NCI-H2171 treated with DMSO at 0.1 percent for 48 hours (cell line): ENCODE measurements at places on chromosomes 12 and 14.

- DNase-seq = peak; percentile 59
Measured at GRCh38 chr14:64704743-64705380, 638 bp downstream of the PLEKHG3 start.

GRCh38 chr14:98161356-98161755, 1110.6 kb downstream of the BCL11B start:
- peak; percentile 43 for DNase-seq

DNA sequence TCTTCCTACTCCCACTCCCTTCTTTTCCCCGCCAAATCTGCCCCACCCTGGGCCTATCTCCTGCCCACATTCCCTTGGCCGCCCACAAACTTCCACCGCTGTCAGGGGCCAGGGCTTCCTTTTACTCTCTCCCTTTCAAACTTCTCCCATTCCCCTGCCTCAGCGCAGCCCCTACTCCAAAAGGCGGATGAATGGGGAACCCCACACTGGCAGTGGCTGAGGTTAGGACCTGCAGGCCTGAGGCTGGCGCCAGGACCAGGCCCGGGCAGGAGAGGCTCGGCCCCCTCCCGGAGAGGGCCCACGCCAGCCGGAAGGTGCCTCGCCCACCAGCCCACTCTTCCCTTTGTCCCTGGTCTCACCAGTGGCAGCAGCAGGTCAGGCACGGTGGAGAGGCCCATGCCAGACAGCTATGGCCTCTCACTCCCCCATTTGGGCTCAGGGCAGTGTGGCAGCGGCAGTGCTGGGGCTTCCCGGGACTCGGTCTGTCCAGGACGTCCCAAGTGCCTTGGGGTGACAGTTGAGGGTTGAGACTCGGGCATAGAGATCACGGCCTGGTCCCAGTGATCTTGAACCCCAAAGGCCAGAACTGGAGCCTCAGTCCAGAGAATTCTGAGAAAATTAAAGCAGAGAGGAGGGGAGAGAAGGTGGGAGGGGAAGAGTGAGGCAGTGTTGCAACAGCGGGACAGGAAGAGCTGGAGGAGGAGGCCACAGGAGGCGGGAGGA, at the start of gene TNFRSF1A:
Gene TNFRSF1A, minus strand, starts transcription at position 660 of the 723 bp plus-strand sequence. Its CDS starts 262 bp downstream, at position 398.
- no peak for DNase-seq

DNA sequence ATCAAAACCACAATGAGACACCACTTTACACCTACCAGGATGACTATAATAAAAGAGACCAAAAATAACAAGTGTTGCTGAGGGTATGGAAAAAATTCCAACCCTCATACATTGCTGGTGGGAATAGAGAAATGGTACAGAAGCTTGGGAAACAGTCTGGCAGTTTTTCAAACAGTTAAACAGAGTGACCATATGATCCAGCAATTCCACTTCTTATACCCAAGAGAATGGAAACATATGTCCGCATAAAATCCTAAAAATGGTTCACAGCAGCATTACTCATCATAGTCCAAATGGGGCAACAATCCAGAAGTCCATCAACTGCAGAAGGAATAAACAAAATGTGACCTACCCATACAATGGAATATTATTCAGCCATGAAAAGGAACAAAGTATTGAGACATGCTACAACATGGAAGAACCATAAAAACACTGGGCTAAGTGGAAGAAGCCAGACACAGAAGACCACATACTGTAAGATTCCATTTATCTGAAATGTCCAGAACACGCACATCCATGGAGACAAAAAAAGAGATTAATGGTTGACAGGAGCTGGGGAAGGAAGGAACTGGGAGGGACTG, 44.5 kb downstream of the CHGA start:
- DNase-seq = no peak

DNA sequence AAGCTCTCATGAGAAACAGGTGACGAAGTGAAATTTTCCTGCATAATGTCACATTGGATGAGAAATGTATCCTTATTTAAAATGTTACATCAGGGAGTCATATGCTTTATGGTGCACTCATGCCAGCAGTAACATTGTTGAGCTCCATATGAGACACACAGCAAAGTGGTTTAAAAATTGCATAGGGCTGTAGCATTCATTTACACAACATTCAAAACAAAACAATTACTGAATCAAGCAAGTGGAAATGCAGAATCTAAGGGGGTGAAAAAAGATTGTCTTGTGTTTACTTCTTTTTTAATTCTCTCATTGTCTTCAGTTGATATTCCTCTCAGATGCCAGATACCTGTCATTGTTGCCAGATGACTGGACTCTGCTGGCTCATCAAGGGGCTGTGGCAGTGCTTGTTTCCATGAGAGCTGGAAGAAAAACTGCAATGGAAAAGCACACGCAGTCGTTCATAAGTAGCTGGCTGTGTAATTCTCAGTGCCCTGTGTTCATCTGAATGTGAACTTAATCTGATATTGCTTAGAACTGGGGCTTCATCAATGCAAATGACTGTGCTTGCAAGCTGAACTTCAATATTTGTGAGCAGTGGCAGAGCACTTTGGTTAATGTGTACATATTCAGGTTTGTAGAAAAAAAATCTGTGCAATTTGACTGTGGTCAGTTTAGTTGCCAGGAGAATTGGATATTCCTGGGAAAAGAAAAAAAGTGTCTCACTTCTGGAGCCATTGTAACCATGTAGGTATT, 305.6 kb downstream of the RAD51B start:
- DNase-seq = no peak

DNA sequence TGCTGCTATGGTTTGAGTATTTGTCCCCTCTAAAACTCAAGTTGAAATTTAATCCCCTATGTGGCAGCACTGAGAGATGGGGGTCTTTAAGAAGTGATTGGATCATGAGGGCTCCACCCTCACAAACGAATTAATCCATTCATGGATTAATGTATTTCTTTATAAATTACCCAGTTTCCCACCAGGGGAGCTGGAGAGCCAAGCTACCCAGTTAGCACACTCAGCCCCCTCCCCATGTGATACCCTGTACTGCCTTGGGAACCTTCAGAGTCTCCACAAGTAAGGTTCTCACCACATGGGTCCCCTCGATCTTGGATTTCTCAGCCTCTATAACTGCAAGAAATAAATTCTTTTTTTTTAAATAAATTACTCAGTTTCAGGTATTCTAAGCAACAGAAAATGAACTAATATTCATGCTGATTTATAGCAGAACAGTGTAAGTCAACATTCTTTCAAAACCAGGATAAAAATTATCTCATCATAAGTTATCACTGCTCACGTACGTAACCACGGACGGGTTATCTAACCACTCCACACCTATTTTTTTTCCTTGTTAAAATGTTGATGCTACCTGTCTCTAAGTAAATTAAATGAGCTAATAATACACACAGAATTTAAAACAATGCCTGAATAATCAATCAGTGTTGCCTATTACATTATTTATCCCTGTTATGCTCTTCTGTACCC, 3.6 kb downstream of the NAP1L1 start:
- no peak for DNase-seq

DNA sequence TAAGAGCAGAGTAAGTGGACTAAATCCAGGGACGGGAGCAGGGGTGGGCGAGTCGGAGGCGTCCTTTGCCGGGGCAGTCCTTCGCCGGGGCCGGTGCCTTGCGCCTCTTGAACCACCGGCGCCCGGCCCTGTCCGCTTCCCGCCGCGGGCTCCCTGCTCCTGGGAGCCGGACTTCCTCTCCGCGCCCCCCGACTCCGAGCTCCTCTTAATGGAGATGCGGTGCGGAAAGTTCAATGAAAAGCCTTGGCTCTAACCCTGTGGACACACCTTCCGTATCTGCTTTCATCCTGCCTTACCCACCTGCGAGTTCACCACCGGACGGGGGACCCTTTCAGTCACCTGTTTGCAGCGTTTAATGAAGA, 412 bp downstream of the FGFR1OP2 start:
- DNase-seq = peak; percentile 49

DNA sequence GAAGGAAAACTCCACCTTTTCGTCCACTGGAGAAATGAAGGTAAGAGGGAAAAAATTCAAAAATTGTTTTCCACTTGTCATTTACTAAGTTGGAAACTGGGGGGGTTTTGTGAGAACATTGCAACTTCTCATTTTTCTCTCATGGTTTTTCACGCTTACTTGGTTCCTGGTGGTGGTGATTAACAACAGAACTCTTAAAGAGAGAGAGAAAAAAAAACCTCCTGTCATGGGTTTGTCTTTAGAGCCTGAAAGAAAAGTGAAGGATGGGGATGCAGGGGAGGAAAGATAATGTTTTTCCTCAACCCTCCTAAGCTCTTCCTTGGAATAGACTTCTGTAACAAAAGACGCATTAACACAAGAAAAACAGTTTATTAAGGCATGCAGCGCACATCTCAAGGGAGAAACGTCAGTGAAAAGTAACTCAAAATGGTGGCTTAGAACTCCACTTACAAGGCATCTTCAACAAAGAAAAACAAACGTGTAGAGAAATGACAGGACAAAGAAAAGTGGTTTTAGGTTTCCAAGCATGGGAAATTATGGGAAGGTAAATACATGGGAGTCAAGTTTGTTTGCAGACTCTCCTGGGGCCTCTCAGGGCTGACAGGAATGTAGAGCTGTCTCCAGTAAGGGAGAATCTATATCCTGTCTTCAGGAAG, 81.9 kb upstream of the ATF7IP start:
- DNase-seq = no peak

DNA sequence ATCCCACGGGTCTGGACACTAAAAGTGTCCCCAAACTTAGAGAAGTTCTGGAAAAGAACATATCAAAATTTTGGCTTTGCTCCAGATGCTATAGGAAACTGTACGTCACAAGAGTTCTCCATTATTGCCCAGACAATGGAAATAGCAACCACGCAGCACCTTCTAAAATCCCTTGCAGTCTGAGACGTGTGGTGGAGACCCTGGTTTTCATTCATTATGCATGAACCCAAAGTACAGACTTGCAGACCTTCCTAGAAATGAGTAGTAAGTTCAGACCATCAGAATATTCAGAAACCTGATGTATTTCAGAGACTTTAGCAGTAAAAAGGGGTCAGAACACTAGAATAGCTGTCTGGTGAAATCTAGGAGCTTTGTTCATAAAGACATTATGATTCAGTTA, 50.0 kb upstream of the BCL2L14 start:
- no peak for DNase-seq

- no peak for DNase-seq
Measured at GRCh38 chr12:120062976-120063579, 53.5 kb downstream of the RAB35 start.

DNA sequence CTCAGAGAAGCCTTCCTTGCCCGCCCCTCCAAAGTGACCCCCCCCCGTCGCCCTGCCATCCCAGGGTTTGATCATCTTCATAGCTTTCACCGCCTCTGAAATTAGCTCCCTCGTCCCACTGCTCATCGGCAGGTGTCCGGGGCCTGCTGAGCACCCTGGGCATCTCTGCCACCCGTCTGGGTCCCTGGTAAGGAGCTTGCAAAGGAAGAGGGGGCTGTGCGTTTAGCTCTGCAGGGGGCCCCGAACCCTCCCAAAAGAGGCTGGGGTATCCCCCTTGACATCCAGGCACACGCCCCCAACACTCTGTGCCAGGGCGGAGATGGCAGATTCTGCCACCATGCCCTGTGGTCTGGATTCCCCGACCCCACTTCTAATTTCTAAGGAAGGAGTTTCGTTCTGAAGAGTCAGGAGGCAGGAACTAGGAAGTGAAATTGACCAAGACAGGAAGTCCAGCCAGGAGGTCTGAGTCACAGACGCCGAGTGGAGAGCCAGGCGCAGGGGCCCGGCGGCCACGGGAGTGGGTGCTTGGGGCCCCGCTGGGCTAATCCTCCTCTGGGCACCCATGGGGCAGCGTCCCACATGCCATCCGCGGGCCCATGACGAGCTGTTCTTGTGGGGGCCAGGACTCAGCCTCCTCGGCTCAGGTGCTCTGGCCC, 95.7 kb downstream of the RFLNA start:
- no peak for DNase-seq

GRCh38 chr14:98871796-98872195, 400.2 kb downstream of the BCL11B start:
- DNase-seq = no peak

DNA sequence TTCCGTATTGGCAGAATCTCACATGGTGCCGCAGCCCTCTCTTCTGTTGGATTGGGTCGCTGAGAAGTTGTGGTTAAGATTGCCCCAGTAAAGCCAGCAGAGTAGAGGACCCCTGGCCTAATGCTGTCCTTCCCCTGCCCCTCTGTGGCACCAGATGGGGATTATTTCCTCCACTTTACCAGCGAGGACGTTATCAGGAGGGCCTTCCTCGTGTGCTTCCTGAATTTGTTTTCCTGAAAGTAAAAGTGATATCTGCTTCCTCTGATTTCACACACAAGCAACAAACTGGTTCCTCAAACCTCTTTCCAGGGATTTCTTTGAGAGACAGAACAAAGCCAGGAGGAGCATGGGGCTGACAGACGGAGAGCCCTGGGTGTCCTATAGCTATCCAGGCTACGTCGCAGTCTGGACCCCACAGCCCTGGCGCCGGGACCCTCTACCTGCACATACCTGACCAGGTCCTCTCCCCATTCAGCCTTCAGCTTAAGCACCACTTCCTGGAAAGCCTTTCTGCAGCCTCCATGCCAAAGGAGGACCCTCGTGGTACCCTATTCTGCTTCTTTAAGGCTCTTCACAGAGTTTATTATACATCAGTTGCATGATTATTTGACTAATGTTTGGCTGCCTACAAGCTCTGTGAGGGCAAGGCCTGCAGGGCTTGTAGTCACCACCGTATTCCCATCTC, 314.8 kb upstream of the FKBP4 start:
- no peak for DNase-seq

DNA sequence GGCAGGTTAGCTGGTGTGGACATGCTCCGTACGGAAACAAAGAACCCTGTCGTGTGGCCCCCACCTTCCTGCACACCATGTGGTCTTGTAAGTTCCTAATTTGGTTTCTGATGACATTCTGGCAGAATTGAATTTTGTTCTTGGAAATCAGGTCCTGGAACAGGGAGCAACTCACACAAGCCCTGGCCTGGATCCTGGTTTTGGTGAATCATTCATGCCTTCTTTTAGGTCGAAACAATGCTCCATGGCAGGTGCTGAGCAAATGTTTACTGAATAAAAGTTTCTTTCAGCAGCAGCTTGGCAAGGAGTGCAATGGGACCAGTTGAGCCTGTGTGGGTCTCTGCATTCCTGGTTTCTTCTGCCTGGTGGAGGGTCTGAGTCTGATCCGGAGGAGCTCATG, 978.4 kb downstream of the BCL11B start:
- no peak for DNase-seq

GRCh38 chr12:30853561-30854133, 72.9 kb upstream of the TSPAN11 start:
- DNase-seq = no peak
